Stimulated activated CD4-positive, alpha-beta T cell treated with anti-CD3 and anti-CD28 coated beads, Interleukin-1b, Interleukin-23, amount 100 ng/mL, for 1 hour (primary cell): ENCODE measurements at places on chromosomes 2 and 18.

DNA sequence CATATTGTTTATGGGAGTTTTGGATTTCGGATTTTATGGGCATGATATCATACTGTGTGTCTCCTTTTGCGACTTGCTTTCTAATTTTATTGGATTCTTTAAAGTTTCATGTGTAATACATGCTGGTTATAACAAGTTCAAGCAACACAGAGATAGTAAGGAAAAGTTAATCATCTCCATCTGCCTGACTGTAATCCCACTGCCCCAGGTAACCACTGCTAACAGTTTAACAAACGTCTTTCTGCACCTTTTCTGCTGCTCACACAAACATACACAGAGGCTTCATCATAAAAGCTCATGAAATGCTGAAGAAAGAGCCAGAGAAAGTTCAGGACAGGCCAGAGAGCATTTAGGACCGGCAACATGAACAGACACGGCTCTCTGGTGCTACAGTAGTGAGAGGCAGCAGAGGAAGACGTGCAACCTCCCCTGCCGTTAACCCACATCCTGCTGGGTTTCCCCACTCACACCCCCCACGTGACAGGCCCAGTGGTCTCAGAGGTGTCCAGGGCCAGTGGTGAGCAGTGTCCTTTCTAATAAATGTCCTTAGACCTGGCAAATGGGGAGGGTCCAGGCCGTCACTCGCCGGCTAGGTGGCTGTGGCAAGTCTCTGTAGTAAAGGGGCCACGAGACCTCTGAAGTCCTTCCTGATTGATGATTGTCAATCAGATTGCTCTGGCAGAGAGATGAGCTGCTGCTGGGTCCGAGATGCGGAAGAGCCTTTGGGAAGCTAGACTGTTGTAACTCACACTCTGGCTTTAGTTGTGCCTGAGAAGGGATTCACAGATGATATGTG is 43.0 kb upstream of the SLC1A4 start:
- peak; percentile 29 for DNase-seq

DNA sequence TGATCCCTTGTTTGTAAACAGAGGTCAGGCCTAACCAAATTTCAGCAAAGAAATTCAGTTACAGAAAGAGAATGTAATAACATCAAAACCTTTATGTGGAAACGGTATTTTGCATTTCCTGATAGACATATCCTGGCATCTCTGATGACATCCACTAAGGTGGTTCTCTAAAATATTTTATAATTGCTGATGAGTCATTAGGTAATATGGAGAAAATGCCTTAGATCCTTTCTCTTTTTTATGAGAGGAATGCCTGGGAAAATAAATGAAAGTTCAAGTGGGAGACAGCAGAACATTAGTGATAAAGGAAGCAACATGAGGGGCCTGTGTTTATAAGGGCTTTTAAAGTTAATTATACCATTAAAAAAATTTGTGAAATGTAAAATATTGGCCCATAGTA is 72.6 kb downstream of the PLCL1 start:
- DNase-seq: no peak

DNA sequence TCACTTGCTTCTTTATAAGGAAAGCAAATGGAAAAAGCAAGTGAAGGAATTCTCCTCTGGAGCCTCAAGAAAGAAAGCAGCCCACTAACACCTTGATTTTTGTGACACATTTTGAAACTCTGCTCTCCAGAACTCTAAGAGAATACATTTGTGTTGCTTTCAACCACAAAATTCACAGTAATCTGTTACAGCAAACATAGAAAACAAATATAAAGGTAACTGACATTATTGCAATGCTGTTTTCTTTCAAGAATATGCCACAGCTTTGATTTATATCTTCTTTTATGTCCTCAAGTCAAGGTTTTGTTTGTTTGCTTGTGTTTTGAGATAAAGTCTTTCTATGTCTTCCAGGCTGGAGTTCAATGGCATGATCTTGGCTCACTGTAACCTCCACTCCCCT is 103.1 kb upstream of the FIGN start:
- no peak for DNase-seq

DNA sequence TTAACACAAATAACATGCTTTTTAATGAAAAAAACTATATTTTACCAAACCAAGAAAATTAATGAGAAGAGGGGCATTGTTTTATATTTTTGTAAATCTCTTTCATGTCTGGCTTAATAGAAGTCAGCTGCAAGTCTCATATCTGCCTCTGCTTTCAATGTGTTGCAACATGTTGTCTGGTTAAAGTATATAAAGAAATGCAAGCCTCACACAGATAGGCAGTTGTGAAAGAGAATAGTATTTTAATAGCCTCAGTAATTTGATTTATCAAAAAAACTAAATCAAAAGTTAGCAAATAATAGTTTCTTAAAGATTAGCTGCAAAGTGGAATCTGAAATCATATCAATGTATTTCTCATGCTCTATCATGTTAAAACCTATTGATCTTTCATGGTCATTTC is 52.9 kb upstream of the NCOA1 start:
- DNase-seq: no peak

- DNase-seq: no peak
These were observed 194.7 kb downstream of the RND3 start for GRCh38 chr2:150292807-150293206.

- no peak for DNase-seq
These were observed 53.4 kb upstream of the IL1RL1 start for GRCh38 chr2:102258025-102258385.

- no peak for DNase-seq
These were observed 360.9 kb downstream of the XIRP2 start for GRCh38 chr2:167249197-167249596.

GRCh38 chr2:164688896-164689419 is 67.7 kb upstream of the GRB14 start:
- DNase-seq: no peak

- DNase-seq: no peak
These were observed 60.3 kb downstream of the EHBP1 start for GRCh38 chr2:62765619-62766376.

DNA sequence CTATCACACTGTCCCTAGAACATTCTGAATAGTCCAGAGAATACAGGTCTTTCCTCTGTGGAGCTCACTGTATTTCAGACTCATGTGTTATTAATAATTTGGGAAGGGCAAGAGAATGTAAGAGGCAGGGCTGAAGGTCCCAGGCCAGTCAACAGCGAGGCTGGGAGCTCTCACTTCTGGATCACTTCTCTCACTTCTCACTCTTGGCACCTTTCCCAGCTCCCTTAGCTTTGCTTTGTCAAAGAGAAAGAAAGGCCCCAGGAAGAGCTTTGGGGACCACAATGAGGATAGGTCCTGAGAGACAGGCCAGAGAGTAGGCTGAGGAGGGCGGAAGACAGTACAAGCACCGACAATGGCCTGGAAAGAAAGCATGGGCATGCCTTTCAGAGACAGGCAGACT is 11.2 kb downstream of the EFR3B start:
- no peak for DNase-seq

DNA sequence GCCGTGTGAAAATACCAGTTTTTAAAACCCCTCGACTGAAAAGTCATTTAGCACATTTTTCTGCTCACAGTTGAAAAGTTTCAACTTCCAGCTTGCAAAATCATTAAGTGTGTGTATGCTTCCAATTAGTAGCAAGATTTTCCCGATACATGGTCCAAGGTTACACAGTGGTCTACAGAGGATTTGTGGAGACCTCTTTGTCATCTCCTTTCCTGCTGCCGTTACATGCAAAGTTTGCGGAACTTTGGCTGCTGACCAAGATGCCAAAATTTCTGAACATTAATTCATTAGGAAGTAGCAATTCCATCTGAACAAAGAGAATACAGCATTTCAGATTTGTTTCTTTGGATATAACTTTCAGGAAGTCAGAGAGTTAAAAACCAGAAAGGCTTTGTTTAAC is 474.6 kb downstream of the PLCL1 start:
- DNase-seq: no peak

- no peak for DNase-seq
These were observed 88.5 kb downstream of the PRKCE start for GRCh38 chr2:45739796-45740485.

- no peak for DNase-seq
These were observed 677.1 kb upstream of the DDX18 start for GRCh38 chr2:117137371-117137770.

DNA sequence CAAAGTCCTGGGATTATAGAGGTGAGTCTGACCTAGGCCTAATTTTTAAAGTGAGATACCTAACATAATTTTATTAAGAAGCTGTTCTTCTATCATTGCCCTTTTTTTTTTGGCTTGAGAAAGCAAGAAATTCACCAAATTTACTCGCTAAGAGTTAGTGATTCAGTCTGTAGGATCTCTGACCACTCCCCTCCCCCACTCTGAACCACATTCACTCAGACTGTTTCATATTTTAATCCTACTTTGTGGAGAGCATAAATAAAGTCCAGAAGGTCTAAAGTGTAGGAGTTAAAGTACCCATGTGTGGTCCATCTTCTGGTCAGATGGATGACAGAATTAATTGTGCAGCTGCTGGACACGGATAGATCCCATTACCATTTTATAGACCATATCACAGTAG is 115.8 kb upstream of the MGAT5 start:
- no peak for DNase-seq

- DNase-seq: no peak
These were observed 275.4 kb upstream of the TCF4 start for GRCh38 chr18:55863391-55863706.

- DNase-seq: no peak
These were observed 109.2 kb upstream of the GPC1 start for GRCh38 chr2:240326246-240326645.

DNA sequence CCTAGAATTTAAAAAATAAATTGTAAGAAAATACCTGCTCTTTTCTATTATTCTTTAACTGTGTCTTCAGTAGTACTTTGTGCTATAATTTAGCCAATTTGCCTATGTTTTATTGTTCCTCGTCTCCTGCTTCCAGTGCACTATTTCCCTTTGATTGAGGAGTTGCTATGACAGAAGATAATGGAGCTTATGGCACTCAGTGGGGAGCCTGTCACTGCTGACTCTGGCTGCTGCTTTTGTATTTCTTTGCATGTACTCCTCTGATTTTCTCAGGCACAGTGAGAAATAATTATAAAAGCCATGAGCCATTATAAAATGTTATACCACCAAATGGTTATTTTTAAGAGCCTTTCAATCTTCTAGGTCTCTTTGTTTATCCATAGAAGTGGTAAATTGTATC is 1310.8 kb upstream of the SLC39A10 start:
- DNase-seq: no peak

DNA sequence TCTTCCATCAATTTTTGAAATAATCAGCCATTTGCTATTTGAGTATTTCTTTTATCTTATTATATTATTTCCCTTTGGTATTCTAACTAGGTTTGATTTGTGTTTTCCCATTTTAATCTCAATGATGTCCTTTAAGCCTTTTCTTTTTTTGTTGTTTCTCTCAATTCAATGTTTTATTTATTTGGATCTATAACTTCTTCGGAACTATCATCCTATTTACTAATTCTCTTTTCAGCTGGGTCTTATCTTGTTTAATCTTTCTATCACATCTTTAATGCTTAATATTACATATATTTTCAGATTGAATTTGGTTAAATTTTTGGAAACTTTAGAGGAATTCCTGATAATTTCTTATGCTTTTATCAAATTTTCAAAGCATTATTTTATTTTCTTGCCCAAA is 448.3 kb downstream of the SOX11 start:
- DNase-seq: no peak

DNA sequence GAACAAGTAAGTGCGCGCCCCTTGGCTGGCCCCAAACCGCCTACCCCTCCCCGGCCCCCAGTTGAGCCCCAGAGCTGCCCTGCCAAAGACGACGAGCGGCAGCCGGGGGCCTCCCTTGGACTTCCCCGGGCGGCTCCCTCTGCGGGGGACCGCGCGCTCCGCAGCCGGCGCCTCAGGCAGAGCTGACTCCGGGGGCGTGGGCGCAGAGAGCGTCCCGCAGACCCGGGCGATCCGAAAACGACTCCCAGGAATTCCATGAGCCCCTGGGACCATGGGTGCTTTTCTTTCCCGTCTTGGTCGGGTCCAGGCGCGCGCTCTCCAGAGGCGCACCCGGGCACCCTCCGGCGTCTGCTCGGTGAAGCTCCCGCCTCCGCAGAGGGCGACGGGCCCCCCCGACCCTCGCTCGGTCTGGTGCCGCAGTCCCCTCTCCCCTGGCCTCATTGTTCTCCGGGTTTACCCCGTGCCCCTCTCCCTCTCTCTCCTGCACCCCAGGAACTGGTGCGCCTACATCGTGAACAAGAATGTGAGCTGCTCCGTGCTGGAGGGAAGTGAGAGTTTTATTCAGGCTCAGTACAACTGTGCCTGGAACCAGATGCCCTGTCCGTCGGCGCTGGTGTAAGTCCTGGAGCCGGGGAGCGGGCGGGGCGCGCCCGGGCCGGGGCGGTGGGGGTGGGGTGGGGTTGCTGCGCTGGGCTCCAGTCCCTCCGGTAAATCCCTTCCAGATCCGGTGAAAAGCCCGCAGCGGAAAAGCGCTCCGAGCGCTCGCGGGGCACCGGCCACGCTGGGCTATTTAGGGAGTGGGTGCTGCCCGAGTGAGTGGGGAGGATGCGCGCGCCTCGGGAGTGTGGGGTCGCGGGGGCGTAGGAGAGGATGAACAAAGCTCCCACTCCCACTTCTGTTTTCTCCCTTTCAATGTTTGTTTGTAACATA is 776 bp downstream of the EMILIN2 start:
- DNase-seq: no peak
